ENCODE measurements at places on chromosomes 6 and 20. TPM values are rescaled to one million over a fixed set of nuclear protein-coding genes. Genes with fewer than 3 reads are reported as not detected.

- no peak for DNase-seq
Measured at GRCh38 chr20:4812641-4813075, 90.9 kb downstream of the PRND start.

DNA sequence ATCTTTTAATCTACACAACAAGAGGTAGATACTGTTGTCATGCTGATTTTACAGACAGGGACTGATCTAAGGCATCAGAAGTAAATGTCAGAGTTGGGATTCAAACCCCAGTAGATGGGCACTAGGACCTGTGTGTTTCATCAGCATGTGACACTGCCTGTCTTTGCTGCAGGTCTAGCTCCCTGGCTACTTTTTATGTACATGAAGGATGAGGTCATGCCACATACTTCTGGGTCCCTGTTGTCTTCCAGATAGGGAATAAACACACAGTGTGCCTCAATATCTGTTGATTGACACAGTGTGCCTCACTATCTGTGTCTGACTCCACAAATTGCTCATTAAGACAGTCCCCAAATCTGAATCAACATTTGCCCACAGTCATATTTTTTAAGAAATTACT is 106.9 kb downstream of the TFAP2B start:
- DNase-seq, result peak; percentile 2

DNA sequence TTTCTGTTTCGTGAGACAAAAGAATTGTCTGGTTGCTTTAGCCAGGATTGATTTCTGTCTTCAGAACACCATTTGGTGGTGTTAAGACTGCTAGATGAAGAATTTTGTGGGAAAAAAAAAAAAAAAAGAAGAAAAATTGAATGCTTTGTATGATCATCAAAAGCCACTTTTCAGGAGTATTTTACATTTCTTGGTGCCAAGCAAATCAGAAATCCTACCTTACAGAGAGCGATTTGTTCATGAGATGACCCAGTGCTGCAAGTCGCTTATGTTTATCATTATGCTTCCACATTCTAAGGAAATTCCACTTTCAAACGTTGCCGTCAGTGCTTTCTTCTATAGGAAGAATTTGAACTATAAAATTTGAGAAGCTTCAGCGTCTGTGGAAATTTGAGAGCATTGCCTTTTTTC is 228.7 kb downstream of the BCKDHB start:
- DNase-seq, result no peak

- no peak for DNase-seq
Measured at GRCh38 chr20:64038224-64038564, 2.2 kb downstream of the C20orf204 start.

- no peak for DNase-seq
Measured at GRCh38 chr20:5696011-5696559, 54.1 kb upstream of the SHLD1 start.

DNA sequence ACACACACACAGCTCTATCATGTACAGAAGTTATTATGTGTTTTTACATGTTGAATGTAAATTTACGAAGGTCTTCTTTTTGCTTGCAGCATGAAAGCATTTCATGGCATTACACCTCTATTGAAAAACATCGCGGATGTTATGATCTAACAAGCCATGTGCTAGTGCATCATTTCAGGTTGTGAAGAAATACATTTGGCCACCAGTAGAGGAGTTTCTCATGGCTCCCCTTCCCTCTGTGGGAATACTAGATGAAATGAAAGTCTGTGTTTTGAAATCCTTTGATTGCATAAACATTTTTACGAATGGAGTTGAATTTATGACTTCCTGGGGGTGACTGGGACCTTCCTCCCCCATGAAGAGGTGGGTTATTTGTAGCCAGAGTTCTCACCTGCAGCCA is 17.7 kb downstream of the MAS1 start:
- no peak for DNase-seq

DNA sequence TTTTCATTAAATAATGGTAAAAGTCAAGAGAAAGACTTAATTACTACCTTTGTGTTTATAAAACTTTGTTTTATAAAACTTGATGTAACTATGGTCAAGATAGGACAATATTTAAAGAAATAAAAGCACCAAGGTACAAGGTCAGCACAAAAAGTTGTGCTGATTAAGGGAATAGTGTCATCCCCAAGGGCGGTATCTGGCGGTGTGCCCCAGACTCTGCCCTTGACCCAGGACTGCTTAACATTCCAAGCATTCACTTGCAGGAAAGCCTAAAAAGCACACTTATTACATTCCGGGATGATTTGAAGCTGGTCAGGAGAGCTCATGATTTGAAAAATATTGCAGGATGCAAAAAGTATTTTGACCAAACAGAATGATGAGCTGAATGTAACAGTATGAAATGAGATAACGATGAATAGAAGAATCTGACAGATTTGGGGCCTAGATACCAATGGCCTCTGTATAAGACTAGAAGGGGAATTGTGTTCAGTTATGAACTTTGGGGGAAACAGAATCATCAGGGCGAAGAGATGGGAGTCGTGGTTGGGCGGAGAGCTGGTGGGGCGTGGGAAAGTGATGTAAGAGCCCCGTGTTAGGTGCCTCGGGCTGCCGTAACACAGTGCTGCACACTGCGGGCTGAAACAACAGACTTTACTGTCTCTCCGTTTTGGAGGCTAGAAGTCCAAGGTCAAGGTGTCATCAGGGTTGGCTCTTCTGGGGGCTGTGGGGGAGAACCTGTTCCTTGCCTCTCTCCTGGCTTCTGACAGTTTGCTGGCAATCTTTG is 77.2 kb downstream of the CDC5L start:
- no peak for DNase-seq

GRCh38 chr20:43191143-43191542 is 1.4 kb upstream of the PTPRT start:
- no peak for DNase-seq

DNA sequence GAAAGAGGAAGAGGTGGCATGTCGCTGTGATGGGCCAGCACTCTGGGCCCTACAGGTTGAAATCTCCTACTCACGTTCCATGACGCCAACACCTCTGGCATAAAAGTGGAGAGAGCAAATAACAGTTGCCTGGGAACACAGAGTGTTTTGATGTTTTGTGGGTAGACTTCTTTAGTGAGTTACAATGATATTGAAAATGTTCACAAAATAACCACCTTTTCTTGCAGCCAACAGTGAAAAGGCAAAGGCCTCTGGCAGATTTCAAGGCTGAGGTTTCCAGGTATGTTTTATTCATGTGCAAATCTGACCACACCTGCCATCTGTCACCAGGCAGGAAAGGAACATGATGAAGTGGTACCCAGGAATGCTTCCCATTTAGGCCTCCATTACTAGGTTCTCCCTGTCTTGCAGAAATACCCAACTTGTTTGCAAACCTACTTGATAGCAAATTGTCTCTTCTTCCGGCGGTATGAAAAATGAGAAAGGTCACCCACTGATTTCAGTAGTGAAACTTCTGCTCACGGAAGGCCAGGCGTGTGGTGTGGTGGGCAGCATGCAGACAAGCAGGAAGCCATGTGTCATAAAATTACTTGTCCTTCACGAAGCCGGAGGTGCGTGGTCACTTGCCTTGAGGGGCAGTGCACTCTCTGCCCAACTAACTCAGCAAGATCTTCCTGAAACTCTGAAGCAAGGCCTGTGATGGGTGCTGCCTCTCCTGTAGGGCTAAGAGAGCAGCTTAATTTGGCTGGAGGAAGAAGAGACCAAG is 299.1 kb upstream of the PRDM1 start:
- DNase-seq, result no peak

DNA sequence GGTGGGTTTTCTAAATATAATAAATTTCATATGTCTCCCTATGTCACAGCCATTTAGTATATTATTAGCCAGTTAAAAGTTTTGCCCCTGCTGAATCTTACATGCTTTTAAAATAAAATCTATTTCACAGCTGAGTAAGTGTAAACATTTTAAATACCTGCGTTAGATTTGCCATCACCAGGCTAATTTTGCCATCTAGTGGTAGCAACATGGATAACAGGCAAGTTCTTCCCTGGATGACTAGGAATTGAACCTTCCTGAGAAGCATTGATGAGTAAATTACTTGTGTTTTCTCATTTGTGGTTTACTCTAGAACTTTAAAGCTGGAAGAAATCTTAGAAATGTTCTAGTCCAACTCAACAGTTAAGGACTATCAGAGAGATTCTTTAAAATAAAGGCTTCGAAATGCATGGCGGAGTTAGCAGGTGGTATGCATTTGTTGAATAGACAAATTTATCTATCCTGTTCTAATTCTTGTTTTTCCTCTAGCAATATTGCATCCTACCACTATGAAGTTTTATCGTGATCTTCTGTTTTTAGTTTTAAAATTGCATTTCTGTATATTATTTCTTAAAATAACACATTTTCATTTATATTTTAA is 2.6 kb downstream of the PRSS35 start:
- DNase-seq, result peak; percentile 48

GRCh38 chr6:148222846-148223245 is 119.8 kb upstream of the SASH1 start:
- no peak for DNase-seq

HSPA12B gene
- 0.02 TPM for polyA plus RNA-seq

DAAM2 gene
- polyA plus RNA-seq, result not detected

WRNIP1 gene
- 48.0 TPM for polyA plus RNA-seq

BLCAP gene
- polyA plus RNA-seq, result 87.3 TPM

NANP gene
- polyA plus RNA-seq, result 4.0 TPM

TBC1D7 gene
- 22.9 TPM for polyA plus RNA-seq
